ENCODE measurements at places on chromosomes 6 and 20.

DNA sequence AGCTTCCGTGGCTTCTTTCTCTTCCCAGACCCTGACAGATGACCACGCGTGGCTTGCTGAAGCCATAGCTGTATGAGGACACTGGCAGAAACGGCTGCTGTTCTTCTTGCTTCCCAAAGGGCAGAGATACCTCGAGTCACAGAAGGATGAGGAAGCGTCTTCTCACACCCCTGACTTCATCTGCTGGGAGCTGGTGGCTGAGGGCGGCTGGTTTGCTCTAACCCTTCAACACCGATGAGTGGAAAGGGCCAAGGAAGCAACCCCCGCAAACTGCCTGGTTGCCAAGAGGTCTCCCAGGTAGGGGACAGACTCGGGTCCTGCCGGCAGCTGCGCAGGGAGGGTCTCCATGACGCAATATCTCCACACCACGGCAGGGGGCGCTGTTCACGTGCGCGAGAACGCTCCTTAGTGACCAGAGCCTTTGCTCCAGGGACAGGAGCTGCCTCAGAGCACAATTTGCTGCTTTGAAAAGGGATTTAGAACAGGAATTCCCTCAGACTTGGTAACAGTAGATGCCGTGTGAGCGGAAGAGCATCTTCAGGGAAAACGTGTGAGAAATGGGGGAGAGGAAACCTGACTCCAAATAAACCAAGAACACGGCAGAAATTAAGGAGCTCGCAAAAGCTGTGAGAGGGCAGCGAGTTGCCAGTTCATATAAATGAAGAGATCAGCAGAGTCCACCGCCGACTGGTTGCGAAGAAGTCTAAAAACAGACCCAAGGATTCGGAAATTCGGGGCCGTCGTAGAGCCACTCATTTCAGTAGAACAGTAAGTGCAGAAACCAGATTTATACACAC, 80.2 kb downstream of the ERMARD start:
- peak; percentile 84 for DNase-seq

DNA sequence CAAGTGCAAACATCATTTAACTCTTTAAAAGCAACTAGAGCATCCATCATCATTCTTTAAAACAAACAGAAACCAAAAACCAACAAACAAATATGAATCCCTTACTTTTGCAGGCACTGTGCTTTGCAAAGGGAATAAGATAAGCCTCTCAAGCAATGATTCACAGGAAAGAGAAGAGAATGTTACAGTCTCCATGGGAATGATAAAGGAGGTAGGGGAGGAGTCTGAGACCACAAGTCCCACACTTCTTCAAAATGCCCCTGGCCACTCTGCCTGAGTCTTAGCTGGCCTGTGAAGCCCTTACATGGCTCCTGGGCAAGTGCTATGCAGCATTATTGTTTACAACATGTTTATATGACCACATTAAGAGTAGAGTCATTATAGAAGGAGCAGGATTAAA, 257.7 kb upstream of the MARCKS start:
- no peak for DNase-seq

DNA sequence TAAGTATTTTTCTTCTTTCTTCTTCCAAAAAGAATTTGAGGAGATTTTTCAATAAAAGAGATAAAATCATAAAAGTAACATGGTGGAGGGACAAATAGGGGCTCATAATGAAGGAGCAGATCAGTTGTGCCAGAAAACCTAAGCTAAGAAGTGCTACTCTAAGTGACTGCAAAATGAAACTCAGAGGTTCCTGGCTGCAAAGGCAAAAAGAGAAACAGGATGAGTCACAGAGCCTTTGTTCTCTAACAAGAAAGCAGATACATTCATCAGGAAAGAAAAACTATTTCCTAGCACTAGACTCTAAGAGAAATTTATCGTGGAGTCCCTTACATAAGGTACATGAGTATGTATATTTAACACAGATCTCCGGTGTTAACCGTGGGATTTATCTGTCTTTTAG, 49.8 kb downstream of the TSHZ2 start:
- DNase-seq: no peak

DNA sequence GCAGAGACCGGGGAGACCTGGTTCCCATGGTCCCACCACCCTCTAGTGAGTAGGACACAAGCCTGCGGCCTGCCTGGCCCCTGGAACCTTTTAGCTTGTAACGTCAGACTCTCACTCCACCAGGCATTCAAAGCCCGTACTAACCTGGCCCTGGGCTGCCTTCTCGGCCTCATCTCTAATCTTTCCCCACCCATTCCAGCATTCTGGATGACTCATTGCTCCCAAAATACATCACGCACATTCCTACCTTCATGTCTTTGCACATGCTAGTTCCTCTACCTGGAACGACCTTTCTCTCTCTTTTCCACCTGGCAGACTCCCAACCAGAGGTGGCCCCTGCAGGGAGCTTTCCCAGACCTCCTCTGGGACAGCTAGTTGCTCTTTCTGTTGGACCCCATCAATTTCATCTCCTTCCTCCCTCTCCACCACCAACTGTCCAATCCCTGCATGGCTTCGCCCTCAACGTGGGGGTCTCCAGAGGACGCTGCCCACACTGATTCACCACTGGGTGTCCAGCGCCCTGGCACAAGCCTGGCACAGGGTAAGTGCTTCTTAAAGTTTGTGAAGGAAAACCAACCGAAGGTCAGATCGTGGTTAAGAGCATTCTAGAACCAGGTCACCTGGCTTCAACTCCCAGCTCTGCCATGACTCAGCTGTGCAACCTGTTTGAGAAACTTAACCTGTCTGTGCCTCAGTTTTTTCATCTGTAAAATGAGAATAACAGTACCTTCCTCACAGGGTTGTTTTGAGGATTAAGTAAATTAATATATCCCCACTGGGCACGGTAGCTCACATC, 35.2 kb downstream of the JPH2 start:
- no peak for DNase-seq

DNA sequence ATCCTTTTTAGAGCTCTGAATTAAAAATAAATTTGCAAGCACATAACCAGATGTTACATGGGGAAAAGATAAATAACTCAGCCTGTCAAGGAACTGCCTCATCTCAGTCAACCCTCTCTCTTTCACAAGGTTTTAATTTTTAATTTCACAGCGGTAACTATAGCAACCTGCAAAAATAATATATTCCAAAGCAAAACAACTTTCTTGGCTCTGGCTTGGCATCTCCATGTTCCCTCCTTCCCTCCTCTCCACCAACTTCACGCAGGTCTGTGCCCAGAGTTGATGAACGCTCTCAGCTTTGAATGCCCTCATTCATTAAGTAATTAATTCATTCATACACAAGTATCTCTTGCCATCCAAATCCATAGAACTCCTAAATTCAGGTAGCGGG, 32.5 kb upstream of the SIRPA start:
- no peak for DNase-seq

DNA sequence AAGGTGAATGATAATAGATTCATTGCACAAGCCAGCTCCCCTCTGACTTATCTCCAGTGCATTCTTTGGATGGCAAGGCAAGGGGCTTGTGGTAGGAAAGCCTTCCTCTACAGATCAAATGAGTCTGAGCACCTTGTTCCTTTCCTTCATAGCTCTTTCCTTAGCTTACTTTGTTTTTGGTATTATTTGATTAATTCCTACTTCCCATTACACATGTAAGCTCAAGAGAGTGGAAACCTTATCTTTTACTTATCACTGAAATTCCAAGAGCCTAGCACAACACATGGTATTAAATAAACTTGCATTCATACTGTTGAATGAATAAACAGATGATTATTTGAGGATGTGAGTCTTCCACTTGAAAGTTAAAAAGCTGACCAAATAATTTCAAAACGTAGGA, 41.7 kb downstream of the FRK start:
- no peak for DNase-seq

- DNase-seq: no peak
Observed at GRCh38 chr20:19709635-19710335, 48.3 kb upstream of the RIN2 start.

GRCh38 chr20:42611423-42611822, 578.3 kb downstream of the PTPRT start:
- DNase-seq: no peak

GRCh38 chr6:128452713-128453112, 67.7 kb downstream of the PTPRK start:
- DNase-seq: no peak

- no peak for DNase-seq
Observed at GRCh38 chr6:122799140-122799745, 10.2 kb downstream of the SMPDL3A start.
